ENCODE measurements at places on chromosomes 2 and 18.

DNA sequence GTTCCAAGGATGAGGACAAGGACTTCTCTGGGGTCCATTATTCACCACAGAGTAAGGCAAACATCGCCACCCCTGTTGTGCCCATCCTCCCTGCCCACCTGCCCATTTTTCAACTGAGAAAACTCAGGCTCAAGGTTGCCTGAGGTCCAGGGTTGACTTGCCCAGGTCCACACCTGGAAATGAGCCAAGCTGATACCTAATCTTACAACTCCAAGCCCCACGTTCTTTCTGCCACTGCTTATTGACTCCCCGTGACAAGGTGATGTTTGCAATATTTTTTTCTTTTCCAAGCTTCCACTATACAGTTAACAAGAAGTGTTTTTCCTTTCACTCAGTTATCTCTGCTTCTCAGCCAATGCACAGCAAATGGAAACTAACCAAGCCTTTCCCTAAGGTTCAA, 39.0 kb downstream of the RNF152 start:
- DNase-seq = no peak

- no peak for DNase-seq
Observed at GRCh38 chr2:190947711-190948251, 66.2 kb downstream of the STAT1 start.

DNA sequence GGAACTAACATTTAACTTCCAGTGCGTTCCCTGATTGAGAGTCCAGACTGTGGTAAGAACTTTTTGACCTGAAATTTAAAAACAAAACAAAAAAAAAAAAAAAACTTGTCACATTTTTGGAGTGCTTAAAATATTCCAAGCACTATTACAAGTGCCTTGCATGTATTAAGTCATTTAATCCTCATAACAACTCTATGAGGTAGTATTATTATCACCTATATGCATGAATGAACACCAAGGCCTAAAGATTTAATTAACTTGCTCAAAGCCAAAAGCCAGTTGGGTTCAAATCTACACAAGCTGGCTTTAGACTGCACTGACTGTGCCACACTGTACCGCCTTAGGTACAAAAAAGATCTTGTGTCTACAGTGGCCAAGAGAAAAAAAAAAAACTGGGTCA, 35.2 kb downstream of the METTL4 start:
- no peak for DNase-seq

DNA sequence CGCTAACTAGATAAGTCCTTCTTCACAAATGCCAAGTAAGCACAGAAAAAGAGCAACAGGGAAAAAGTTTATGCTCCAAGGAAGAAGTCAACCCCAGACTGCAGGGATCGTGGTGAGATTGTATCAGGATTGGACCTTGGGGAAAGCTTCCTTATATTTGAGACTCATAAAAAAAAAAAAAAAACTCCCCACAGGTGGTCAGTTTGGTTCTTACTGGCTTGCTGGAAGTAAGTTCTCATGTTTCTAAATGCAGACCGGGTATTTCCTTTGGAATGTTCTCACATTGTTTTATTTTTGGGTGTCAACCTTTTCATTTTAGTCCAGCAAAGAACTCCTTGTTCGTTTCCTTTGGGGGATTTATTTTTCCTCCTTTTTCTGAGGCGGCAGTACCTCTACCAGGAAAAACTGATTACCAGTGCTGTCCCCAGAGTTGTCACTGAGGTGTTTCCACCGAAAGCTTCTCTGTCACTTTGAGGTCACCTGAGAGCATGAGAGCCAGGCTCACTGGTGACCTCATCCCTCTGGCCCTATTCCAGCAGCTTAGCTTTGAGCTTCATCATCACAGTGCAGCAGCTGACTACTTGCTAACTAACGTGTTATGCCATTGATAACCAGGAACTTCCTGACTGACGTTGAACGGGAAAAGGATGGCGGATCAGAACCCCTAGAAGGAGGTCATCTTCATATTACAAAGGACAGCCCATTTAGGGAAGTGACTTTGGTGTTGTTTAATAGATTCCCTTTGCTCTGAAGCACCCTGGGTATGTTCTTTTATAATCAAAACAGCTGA, 16.8 kb upstream of the ATP8B1 start:
- DNase-seq = no peak

- no peak for DNase-seq
Observed at GRCh38 chr2:172938713-172939375, 136.8 kb upstream of the MAP3K20 start.

- DNase-seq = peak; percentile 88
Observed at GRCh38 chr18:32714571-32715148, 58.2 kb downstream of the KLHL14 start.

DNA sequence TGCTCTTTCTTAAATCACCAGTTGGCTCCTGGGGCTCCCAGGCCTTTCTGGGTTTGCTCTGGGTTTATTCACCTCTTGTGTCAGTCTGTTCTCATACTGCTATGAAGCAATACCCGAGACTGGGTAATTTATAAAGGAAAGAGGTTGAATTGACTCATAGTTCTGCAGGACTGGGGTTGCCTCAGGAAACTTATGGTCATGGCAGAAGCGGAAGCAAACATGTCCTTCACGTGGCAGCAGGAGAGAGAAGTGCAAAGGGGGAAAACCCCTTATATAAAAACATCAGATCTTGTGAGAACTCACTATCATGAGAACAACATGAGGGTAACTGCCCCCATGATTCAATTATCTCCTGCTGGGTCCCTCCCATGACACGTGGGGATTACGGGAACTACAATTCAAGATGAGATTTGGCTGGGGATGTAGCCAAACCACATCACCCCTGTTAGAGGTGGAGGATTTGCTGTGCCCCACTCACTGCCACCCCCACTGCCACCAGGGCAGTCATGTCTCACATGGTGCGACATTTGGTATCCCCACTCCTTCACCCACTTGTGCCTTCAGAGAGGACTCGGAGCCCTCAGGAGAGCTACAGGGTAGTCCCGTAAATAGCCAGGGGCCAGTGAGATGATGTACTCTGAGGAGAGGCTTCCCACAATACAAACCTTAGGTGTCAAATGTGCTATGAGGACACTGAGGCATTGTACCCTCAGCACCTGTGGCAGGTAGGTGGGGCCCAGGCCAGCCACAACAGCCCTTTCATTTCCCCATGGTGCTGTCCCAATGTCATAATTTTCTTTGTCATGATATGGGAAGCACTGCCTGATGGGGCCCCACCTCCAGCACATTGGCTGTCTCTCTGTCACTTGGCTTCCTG, 35.7 kb downstream of the CDC42EP3 start:
- no peak for DNase-seq

GRCh38 chr2:215745331-215745730, 268.0 kb downstream of the MREG start:
- no peak for DNase-seq

GRCh38 chr2:216047397-216047796, 34.0 kb upstream of the MREG start:
- DNase-seq = no peak

DNA sequence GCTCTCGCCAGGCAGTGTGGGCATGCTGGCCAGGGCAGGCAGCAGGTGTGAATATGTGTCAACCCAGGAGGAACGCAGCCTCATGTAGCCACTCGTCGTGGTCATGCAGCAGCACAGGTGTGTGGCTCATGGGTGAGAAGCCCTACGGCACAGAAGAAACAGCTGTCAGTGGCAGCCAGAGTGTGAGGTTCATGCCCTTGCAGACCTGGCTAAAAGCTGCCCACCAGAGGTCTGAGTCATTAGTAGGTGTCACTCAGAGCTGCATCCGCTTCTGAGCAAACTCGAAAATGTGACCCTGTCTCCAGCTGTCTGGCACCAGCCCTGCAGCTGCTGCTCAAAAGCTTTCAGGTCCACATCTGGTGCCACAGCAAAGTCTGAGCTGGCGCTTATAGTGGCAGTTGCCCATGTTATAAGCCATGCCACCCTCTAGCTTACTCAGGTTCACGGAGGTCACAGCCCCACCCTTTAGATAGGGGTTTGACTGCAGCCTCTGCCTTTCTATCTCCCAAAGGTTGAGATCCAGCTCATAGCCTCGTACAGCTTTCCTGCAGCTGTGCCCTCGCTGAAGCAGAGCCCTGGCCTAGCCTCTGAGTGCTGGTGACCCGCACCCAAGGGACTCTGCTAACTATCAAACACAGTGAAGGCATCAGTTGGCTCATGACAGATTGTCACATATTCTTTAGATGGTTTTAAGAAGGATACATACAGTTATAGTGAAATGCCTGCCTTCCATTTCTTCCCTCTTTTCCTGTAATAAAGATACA, 195.0 kb downstream of the CCDC102B start:
- no peak for DNase-seq

Measured in NAMALWA (cell line).